ENCODE measurements at places on chromosomes 6 and 20.

- no peaks in the 10 kb centered on the region for H3K27me3 ChIP-seq
- DNase-seq: no peak
- H3K4me3 ChIP-seq: no peak overlapping the region
- no peaks in the 10 kb centered on the region for H3K36me3 ChIP-seq
Observed at GRCh38 chr20:40173872-40174271, 515.2 kb downstream of the MAFB start.

- H3K27ac ChIP-seq: no peak overlapping the region
- H3K36me3 ChIP-seq: no peaks in the 10 kb centered on the region
- no peaks in the 10 kb centered on the region for H3K4me1 ChIP-seq
Observed at GRCh38 chr6:14436592-14437132, 319.1 kb downstream of the CD83 start.

DNA sequence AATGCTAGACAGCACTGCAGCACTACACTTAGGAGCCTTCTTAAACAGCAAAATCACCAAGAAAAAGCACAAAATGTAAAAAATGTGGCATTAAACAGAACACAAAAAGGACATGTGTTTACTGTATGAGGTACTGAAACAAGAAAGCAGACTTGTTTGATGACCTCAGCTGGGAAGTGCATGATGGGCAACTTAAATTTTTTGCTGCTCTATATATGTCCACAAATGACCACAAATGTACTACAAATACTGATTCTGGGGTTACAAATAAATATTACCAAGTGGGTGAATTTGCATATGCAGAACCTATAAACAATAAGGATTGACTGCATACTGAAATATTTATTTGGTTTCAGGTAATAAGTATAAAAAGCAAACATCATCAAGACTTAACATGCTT, 13.1 kb downstream of the RAB23 start:
- H3K4me1 ChIP-seq: no peaks in the 10 kb centered on the region
- H3K27me3 ChIP-seq: no peaks in the 10 kb centered on the region
- no peaks in the 10 kb centered on the region for H3K36me3 ChIP-seq
- no peak overlapping the region for H3K4me3 ChIP-seq
- no peak for DNase-seq

DNA sequence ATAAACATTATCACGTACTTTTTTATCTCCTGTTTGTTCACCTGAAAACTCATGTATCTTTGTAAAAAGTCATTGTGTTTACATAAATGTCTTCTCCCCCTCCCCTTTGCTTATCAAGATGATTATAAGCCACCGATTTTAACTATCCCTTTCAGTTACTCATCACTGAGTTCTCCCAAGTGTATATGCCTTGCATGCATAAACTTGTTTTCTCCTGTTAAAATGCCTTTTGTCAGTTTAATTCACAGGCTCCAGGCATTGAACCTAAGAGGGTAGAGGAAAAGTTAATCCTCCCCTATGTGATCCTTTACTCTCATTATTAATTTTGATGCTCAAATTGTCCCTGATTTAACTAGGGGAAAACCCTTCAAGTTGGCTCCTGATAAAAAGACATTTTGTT, 24.2 kb downstream of the ANKEF1 start:
- peaks cover 7% of the 10 kb centered on the region for H3K36me3 ChIP-seq
- peaks cover 9% of the 10 kb centered on the region for H3K27me3 ChIP-seq

- DNase-seq: no peak
- no peaks in the 10 kb centered on the region for H3K27me3 ChIP-seq
- no peak overlapping the region for H3K4me3 ChIP-seq
- H3K27ac ChIP-seq: peak overlapping the region; percentile 19
Observed at GRCh38 chr6:106556368-106556960, 72.8 kb downstream of the RTN4IP1 start.

- DNase-seq: no peak
- H3K27ac ChIP-seq: no peak overlapping the region
- H3K4me3 ChIP-seq: no peak overlapping the region
Observed at GRCh38 chr6:158647501-158647900, 2.4 kb upstream of the SYTL3 start.

DNA sequence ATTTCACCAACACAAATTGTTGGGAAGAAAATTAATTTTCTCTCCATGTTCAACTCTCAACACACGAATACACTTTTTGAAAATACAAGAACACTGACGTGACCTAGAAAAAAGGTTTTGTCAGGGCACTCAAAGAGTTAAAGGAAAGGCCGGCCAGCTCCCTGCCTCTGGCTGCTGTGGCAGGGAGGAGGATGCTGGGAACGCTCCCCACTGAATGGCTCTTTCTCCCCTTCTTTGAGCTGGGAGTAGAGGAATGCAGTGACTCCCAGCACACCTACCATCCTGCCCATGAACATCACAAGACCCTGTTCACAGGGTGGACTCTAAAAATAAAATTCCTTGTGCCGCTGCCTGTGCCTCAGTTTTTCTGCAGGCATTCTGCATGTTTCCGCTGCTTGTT, 47.0 kb downstream of the MAP3K5 start:
- H3K36me3 ChIP-seq: peaks cover 3% of the 10 kb centered on the region
- peak overlapping the region; percentile 80 for H3K27ac ChIP-seq
- DNase-seq: no peak
- peaks cover 50% of the 10 kb centered on the region for H3K4me1 ChIP-seq
- no peak overlapping the region for H3K4me3 ChIP-seq

- H3K4me3 ChIP-seq: no peak overlapping the region
- peaks cover 60% of the 10 kb centered on the region for H3K27me3 ChIP-seq
- no peaks in the 10 kb centered on the region for H3K4me1 ChIP-seq
- H3K36me3 ChIP-seq: no peaks in the 10 kb centered on the region
Observed at GRCh38 chr20:1924910-1925861, 30.0 kb downstream of the SIRPA start.

DNA sequence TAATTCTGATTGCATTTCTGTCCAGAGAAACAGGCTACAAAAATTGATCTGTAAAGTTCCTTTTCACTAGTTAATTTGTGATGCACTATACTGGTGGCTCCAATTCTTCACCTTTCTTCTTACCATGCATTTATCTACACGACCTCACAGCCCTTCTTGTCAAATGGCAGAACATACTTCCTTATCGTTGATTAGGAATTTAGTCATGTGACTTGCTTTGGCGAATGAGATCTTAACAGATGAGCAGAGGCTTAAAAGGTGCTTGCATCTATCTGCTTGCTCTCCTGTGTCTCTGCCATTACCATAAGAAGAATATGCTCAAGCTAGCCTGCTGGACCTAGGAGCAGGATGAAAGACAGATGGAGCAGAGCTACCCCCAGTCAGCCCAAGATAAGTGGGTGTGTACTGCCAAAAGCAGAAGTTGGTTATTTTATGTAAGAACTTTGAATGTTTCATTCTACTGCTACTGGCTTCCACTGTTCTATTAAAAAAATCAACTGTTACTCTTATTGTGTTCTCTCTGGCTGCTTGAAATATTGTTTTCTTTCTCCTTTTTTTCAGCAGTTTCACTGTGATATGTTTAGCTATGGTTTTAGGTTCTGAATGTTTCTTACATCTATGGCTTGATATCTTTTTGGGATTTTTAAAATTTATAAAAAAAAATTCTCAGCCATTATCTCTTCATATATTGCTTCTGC, 40.2 kb upstream of the RBM24 start:
- DNase-seq: no peak
- no peaks in the 10 kb centered on the region for H3K36me3 ChIP-seq
- H3K4me3 ChIP-seq: no peak overlapping the region
- H3K4me1 ChIP-seq: no peaks in the 10 kb centered on the region
- no peak overlapping the region for H3K27ac ChIP-seq

- H3K27ac ChIP-seq: no peak overlapping the region
- H3K4me1 ChIP-seq: no peaks in the 10 kb centered on the region
- H3K4me3 ChIP-seq: no peak overlapping the region
- no peak for DNase-seq
- H3K36me3 ChIP-seq: no peaks in the 10 kb centered on the region
- H3K27me3 ChIP-seq: no peaks in the 10 kb centered on the region
Observed at GRCh38 chr6:18693881-18694280, 306.7 kb downstream of the RNF144B start.

GRCh38 chr6:13544454-13545186, 29.8 kb upstream of the SIRT5 start:
- H3K27me3 ChIP-seq: no peaks in the 10 kb centered on the region
- no peaks in the 10 kb centered on the region for H3K36me3 ChIP-seq
- DNase-seq: no peak

GRCh38 chr20:25299806-25300205, 51.9 kb downstream of the PYGB start:
- H3K4me1 ChIP-seq: peaks cover 2% of the 10 kb centered on the region
- no peak for DNase-seq
- H3K27ac ChIP-seq: peak overlapping the region; percentile 83

DNA sequence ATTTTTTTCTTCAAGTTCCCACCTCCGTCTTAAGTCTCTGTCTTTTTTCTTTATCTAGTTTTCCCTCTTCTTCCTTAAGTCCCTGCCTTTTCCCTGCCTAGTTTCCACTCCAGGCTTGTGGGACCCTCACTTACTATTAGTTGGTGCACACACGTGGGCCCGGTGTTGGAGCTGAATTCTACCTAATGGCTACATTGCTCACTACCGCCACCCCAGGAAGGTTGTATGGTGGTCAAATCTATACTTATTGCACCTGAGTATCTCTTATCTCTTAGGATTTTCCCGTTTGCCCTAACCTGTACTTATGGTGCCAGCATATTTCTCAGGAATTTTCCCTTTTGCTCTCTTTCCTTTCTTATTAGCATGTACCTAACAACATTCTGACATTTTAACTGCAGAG, 692.8 kb downstream of the EPM2A start:
- H3K4me1 ChIP-seq: peaks cover 12% of the 10 kb centered on the region
- H3K27me3 ChIP-seq: peaks cover 31% of the 10 kb centered on the region
- H3K27ac ChIP-seq: peak overlapping the region; percentile 71
- H3K36me3 ChIP-seq: no peaks in the 10 kb centered on the region
- DNase-seq: no peak
- H3K4me3 ChIP-seq: no peak overlapping the region

Measured in effector memory CD8-positive, alpha-beta T cell (primary cell).